ENCODE measurements at places on chromosomes 11 and 22.

DNA sequence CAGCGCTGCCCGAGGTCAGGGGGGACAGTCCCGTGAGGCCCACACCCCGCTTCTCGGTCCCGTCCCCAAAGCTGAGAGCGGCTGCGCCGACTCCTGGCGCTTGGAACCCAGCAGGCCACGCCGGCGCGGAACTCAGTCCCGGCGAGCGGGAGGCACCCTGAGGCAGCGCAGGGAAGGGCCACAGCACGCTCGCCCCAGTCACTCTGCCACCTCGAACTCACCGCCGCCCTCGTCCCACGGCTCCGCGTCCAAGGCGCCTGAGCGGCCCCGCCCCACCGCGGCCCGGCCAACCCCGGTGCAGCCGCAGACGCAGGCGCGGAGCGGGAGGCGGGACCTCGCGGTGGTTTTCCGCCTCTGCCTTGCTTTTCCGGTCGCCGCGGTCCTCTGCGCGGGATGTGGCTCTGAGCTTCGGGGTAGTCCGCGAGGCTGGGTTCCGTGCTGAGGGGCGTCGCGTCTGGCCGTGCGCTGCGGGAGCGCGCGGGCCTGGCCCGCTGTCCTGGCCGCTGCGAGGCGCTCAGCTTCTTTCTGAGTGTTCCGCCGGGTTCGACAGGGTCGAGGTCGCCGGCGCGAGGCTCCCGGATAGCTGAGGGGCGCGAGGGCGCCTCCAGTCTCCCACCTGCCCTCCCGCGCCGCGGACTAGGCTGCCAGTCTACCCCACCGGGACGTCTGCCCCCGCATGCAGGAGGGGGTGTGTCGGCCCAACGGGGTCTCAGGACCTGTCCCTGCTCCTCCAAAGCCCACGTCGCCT, at the start of gene CDPF1:
Gene CDPF1, minus strand, starts transcription at position 259 of the 748 bp plus-strand sequence. CDS start 2,009 bp downstream, outside the sequence.
- DNase-seq: no peak

DNA sequence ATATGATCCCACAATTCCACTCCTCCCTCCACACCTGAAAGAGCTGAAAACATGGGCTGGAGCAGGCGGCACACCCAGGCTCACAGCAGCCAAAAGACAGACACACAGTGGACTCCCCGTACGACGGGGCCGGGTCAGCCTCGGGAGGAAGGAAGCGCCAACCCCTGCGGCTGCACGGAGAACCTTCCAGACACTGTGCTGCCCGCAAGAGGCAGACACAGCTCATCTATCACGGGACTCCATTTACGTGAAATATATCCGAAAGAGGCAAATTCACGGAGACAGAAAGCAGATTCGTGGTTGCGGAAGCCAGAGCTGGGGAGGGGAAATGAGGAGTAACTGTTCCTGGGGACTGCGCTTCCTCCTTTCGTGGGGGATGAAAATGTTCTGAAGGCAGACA, 165.0 kb downstream of the BRD1 start:
- DNase-seq: no peak

GRCh38 chr22:20298803-20299745, 20.8 kb downstream of the DGCR6L start:
- DNase-seq: no peak

DNA sequence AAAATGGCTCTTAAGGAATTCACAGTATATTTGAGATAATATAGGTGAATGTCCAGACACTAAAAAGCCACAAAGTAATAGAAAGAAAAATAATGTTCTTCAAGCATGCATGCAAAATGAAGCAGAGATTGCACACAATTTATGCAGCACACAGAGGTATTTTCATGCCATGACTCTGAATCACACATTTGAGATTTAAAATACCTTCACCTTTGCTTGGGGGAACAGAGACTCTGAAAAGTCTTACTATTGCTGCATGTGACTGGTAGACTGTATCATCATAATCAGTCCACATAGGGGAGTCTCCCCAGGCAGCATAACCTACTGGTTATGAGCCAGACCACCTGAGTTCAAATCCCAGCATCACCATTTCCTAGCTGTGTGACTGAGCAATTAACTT, 96.2 kb downstream of the RCN1 start:
- no peak for DNase-seq

- no peak for DNase-seq
Measured at GRCh38 chr22:43038325-43038724, 23.4 kb upstream of the PACSIN2 start.

DNA sequence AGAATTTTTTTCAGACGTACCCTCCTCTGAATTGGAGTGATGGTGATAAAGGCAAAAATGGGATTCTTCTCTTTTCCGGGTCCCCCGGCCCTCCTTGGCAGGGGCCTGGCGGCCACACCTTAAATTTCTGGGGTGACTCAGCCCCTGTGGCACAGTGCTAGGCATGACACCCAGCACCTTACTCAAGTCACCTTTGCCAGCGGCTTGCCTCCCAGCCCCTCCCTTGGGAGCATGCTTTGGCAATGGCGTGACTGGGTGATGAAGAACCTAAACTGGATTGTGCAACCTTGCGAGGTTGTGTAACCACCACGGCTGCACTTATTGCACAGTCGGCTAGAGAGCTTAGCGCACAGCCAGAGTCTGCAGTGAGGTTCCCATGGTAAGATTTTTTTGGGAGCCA, 16.2 kb upstream of the LDLRAD3 start:
- DNase-seq: no peak

GRCh38 chr22:11360632-11361031, 4167.4 kb upstream of the OR11H1 start:
- no peak for DNase-seq

GRCh38 chr11:106466521-106467080, 389.1 kb downstream of the AASDHPPT start:
- no peak for DNase-seq

- DNase-seq: no peak
Measured at GRCh38 chr11:45260071-45260470, 26.1 kb downstream of the SYT13 start.

GRCh38 chr11:61887839-61888494, 3.4 kb downstream of the FADS3 start:
- no peak for DNase-seq

GRCh38 chr11:2123628-2123960, 15.6 kb downstream of the IGF2 start:
- no peak for DNase-seq

GRCh38 chr11:115580927-115581680, 76.9 kb upstream of the CADM1 start:
- no peak for DNase-seq

GRCh38 chr11:27551127-27551526, 44.6 kb upstream of the LIN7C start:
- no peak for DNase-seq

DNA sequence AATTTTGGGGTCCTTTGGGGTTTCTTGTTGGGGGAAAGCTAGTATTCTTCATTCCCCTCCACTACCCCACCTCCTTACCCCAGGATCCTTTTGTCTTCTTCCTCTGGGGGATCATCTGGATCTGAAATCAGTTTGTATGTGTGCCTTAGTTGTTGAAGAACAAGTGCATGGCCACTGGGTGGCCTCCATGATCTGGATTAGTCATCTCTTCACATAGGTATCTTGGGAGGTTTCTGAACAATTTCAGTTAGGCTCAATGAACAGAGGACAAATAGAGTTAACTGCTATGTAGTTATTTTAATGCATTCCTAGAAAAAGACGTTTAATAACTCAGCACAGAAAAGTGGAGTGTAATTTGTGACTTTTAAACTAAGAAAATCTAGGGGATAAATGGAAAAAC, 7.1 kb upstream of the VWA5A start:
- DNase-seq: no peak

GRCh38 chr11:1354125-1354938, 35.4 kb upstream of the BRSK2 start:
- no peak for DNase-seq

- DNase-seq: no peak
Measured at GRCh38 chr11:1192741-1193325, 30.0 kb upstream of the MUC5B start.

GRCh38 chr22:49035818-49036457, 791.7 kb downstream of the BRD1 start:
- DNase-seq: no peak

GRCh38 chr22:43722444-43722843, 89.7 kb downstream of the EFCAB6 start:
- no peak for DNase-seq

GRCh38 chr22:17121233-17122195, at the start of gene TMEM121B:
Gene TMEM121B, minus strand, starts transcription at chr22:17121360. Its CDS starts 233 bp downstream, at chr22:17121127.
- DNase-seq: no peak

GRCh38 chr11:86144846-86145245, 76.0 kb upstream of the PICALM start:
- no peak for DNase-seq

- DNase-seq: no peak
Measured at GRCh38 chr11:67284811-67285540, 4.1 kb upstream of the ANKRD13D start.

DNA sequence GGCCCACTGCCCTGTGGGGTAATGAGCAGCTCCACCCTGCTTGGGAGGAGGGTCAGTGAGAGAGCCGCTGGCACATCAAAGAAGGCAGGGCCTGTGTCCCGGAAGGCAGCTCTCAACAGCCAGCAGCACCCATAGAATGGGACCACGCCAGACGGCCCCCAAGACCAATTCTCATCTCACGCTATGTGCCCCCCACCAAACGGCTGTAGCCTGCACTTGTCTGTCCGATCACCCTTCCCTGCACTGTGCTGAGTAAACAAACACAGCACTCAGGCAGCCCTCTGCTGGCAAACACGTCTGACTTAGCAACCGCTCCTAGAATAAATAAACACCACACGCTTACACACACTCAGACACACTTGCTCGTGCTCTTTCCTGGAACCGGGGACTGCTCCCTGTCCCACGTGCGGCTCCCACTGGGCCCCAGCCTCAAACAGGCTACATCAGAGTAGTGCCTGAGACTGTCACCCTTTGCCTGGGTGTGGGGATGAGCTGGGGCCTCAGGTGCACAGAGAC, 53.2 kb upstream of the CDON start:
- DNase-seq: peak; percentile 8
